ENCODE measurements at places on chromosomes 2 and 18.
A peak's percentile ranks its signal among the peaks of the same experiment; 100 is the strongest.

- no peak for DNase-seq
Observed at GRCh38 chr18:52310651-52311050, 29.3 kb upstream of the DCC start.

- DNase-seq, result peak; percentile 21
Observed at GRCh38 chr18:78557371-78557770, 422.2 kb upstream of the SALL3 start.

- DNase-seq, result no peak
Observed at GRCh38 chr2:108938077-108938710, 50.8 kb downstream of the EDAR start.

- DNase-seq, result no peak
Observed at GRCh38 chr18:55314615-55315237, 273.3 kb downstream of the TCF4 start.

GRCh38 chr2:59578349-59578748, 975.1 kb downstream of the BCL11A start:
- DNase-seq, result no peak

- DNase-seq, result no peak
Observed at GRCh38 chr2:121635371-121635770, 13.9 kb downstream of the CLASP1 start.

DNA sequence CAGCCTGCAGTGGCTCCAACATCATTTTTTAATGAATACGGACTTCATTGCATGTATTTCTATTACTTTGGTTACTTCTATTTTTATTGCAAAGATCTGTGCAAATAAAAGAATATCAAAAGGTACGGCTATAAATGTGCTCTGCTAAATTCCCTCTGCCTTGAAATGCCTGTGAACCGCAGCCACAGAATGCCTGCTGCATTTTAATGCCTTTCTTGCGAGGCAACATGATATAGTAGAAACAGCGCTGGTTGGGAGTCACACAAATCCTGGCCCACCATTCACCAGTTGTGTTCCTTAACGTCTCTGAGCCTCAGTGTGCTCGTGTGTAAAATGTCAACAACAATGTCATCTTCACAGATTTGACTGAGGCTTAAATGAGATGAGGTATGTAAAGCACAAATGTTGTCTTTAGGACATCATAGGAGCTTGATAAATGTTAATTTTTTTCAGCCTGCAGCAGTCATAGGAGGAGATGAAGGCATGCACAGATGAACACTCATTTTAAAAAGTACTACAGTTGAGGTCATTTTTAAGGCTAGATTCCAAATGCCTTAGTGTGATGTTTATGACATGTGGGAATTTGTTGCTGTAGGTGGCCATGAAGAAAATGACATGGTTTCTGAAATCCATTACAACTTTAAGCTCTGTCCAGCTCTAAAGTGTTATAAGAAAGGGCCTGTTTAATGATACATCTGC, 187.6 kb upstream of the NRP2 start:
- DNase-seq, result no peak

GRCh38 chr2:7024261-7024660, 107.0 kb downstream of the RNF144A start:
- no peak for DNase-seq

GRCh38 chr2:84897773-84898172, 7.7 kb upstream of the TMSB10 start:
- no peak for DNase-seq

DNA sequence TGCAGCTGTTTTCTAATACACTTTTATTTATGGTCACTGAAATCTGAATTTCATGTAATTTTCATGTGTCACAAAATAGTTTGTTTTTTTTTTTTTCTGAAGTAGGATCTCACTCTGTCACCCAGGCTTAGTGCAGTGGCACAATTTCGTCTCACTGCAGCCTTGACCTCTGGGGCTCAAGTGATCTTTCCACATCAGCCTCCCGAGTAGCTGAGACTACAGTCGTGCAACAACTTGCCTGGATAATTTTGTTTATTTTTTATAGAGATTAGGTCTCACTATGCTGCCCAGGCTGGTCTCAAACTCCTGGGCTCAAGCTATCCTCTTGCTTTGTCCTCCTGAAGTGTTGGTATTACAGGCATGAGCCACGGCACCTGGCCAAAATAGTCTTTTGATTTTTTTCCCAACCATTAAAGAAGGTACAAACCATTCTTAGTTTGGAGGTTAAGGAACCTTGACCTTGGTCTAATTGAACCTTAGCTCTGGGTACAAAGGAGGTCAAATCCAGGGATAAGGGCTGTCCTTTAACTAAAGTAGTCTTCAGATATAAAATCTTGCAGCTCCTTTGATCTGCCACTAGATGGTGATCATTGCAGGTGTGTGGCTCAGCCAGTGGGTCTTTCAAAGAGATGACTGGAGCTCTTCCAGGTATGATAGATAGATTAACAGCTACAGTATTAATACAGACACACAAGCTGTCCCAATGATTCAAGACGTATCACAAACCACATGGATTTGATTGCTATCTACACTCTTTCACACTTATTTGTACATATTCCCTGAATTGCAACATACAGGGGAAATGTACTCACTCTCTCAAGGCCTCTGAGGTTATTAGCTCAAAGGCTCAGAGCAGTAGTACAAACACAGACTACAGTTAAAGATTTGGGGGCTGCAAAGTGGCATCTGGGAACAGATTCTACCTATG, 4.7 kb upstream of the KRCC1 start:
- DNase-seq, result no peak

GRCh38 chr18:32695534-32695933, 77.3 kb downstream of the KLHL14 start:
- DNase-seq, result no peak

- no peak for DNase-seq
Observed at GRCh38 chr2:68569604-68570003, 73.8 kb upstream of the PROKR1 start.

DNA sequence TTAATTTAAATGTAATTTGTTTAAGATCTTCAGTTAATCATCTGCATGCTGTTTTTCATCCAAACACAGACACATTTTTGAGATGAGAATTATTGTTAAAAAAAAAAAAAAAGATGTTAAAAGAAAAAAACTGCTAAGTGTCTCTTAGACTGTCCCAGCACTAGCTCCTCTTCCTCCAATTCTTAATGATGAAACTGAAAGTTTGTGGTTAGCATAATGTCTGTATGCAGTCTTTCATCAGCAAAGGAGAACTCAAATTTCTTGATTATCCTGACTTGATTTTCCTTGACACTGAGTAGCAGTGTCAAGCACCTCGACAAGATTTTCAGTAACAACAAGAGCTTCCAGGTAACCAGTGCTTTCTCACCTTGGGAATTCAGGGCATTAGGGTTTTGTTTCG, 274.4 kb downstream of the LRRTM1 start:
- DNase-seq, result no peak

- DNase-seq, result no peak
Observed at GRCh38 chr2:214674278-214674677, 135.2 kb downstream of the BARD1 start.

- peak; percentile 68 for DNase-seq
Observed at GRCh38 chr2:69693059-69693774, 48.7 kb upstream of the ANXA4 start.

DNA sequence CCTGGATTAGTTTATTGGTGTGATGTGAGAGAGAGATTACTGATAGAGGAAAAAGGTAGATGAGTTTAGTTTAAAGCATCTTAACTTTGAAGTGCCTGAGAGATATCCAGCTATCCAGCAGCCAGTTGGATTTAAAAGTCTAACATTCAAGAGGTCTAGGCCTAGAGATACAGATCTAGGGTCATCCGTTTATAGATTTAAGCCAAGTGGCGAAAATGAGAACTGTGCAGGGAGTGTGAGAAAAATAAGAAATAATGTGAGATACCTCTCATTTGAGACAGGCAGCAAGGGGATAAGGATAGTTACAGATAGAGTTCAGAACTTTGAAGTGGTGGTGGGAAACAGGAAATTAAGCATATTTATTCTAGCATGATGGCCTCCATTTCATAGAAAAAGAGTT, 5.3 kb upstream of the ORC2 start:
- no peak for DNase-seq

DNA sequence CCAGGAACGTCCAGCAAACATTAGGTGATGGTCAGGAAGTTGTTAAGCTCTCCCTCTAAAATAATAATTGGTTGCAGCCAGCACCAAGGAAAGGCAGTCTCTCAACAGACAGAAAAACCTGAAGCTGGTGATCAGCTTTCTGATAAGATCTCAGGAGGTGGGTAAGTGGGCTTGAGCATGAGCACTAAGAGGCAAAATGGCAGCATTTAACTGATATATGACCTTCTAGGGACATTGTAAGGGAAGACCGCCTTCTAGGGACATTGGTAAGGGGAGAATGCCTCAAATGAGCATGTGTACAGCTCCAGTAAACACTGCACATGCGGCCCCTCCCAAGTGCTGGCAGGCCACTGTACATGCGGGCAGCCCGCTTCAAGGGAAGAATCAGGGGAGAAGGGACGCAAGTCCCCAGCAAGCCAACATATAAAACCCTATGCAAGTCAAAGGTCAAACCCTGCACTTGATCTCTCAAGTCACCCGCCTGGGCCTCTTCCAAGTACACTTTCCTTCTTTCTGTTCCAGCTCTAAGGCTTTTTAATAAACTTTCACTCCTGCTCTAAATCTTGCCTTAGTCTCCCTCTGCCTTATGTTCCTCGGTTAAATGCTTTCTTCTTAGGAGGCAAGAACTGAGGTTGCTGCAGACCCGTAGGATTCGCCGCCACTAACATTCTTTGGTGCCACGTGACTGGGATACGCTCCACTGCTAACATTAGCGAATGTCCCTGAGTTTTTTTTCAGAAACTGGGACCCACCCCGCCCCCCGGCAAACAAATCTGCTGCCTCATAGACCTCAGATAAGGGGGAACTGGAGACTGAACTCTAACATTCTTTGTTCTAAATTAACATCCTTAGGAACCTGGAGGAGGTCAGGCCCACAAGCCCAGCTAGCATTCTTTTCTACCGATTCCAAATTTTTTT, 463.8 kb downstream of the LPIN1 start:
- no peak for DNase-seq

Data from activated CD8-positive, alpha-beta memory T cell treated with anti-CD3 and anti-CD28 coated beads for 24 hours (primary cell).